ENCODE measurements at places on chromosomes 6 and 20. TPM values are rescaled to one million over a fixed set of nuclear protein-coding genes. Genes with fewer than 3 reads are reported as not detected.

REV3L gene
- total RNA-seq: 72.9 TPM

HRH3 gene
- not detected for total RNA-seq

ZNF451 gene
- total RNA-seq: 55.0 TPM

SAMHD1 gene
- 29.8 TPM for total RNA-seq

CALHM5 gene
- 8.4 TPM for total RNA-seq

SEL1L2 gene
- total RNA-seq: not detected

COL12A1 gene
- 258 TPM for total RNA-seq

NMBR gene
- total RNA-seq: not detected

SLCO4A1 gene
- 0.32 TPM for total RNA-seq

STMN3 gene
- 11.7 TPM for total RNA-seq

ADGRB3 gene
- 0.16 TPM for total RNA-seq

ZC2HC1B gene
- not detected for total RNA-seq

COX4I2 gene
- total RNA-seq: not detected

SLC22A7 gene
- not detected for total RNA-seq

ACSS1 gene
- 0.63 TPM for total RNA-seq

VARS1 gene
- 28.1 TPM for total RNA-seq

MOXD1 gene
- 71.6 TPM for total RNA-seq

PREP gene
- total RNA-seq: 16.1 TPM

TREM2 gene
- total RNA-seq: not detected

SYCP2L gene
- total RNA-seq: not detected

QKI gene
- 71.8 TPM for total RNA-seq

HLA-F gene
- total RNA-seq: 3.9 TPM
